ENCODE measurements at places on chromosomes 13 and 19.

DNA sequence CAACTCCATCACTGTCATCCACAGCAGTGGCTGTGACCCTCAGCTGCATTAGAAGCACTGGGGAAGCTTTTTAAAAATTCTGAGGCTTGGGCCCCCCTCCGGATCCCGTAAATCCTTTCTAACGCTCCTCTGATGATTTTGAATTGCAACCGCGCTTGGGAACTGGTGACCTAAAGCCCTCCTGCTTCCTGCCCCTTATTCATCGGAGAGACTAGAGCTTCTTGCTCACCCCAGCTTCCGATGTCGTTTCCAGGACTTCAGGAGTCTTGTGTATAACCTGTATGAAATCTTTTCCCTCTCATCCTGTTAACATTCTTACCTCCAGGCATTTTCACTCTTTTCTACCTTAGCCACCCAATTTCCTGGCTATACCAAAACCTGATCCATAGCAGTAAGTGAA is 14.8 kb downstream of the ZAR1L start:
- DNase-seq, result no peak

DNA sequence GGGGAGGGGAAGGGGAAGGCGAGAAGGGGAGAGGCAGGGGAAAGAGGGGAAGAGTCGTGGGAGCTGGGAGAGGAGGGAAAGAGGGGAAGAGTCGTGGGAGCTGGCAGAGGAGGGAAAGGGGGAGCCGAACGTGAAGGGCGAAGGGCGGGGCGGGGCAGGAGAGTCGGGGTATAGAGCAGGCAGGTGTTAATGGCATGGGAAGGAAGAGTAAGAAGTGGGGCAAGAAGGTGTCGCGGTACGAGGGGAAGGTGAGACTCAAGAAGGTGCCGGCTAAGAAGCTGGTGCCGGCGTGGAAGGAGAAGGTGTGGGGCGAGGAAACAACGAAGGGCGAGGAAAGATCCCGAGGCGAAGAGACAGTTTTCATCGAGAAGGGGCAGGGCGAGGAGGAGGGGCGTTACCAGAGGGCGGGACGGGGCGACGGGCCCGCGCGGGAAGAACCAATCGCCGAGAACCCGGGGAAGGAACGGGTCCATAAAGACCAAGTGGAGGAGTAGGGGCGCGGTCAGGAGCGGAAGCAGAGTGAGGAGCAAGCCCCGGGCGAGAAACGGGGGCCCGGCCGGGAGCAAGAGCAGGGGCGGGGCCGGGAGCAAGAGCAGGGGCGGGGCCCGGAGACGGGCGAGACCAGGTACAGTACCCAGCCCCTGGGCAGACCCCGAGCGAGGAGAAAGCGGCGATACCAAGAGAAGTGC is 463 bp downstream of the CATSPERG start:
- peak; percentile 96 for DNase-seq

- no peak for DNase-seq
Measured at GRCh38 chr13:102779436-102780159, 6.0 kb upstream of the TEX30 start.

DNA sequence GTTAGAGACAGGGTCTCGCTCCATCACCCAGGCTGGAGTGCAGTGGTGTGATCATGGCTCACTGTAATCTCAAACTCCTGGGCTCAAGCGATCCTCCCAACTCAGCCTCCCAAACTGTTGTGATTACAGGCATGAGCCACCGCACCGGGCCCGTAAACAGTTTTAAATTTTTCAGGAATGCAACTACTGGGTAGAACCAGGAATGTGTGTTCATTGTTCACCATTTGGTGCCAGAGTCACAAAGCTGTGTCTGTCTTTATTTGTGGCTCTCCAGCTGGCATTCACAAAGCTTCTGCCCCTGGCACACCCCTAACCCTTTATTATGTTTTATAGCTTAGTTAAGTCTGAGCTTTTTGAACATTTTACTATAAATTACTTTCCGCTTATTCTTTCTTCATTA is 19.8 kb upstream of the ACP7 start:
- DNase-seq, result no peak

GRCh38 chr13:24684600-24684998 is 4.4 kb downstream of the ATP12A start:
- DNase-seq, result no peak

DNA sequence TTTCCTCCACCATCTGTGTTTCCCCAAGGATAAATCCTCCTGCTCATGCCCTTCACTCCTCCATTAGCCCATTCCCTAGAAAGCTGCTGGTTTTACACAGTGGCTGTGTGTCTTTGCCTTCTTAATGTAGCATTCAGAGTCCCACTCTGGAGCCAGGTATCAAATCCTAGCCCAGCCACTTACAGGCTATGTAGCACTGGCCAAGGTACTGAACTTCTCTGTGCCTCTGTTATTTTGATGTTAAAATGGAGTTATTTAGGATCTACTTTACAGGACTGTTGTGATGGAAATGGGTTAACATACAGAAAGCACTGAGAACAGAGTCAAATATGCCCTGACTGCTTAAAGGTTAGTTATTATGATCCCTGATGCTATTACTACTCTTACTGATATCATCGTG is 1.5 kb upstream of the ZSCAN4 start:
- DNase-seq, result no peak

DNA sequence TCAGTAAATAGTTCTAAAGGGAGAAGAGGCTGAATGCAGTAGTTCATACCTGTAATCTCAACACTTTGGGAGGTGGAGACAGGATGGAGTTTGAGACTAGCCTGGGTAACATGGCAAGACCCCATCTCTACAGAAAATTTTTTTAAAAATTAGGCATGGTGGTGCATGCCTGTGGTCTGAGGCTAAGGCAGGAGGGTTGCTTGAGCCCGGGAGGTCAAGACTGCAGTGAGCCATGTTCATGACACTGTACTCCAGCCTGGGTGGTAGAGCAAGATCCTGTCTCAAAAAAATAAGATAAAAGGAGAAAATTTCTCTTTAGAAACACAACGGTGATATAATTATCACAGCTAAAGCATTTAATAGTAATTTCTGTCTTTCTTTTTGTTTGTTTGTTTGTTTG is 57.1 kb downstream of the SIPA1L3 start:
- no peak for DNase-seq

GRCh38 chr19:49718511-49718910 is 27.6 kb downstream of the CPT1C start:
- DNase-seq, result no peak

- DNase-seq, result no peak
Measured at GRCh38 chr13:79439275-79439674, 33.2 kb upstream of the RBM26 start.

- DNase-seq, result no peak
Measured at GRCh38 chr19:30204721-30205120, 167.5 kb upstream of the ZNF536 start.

GRCh38 chr19:15871570-15871969 is 26.3 kb downstream of the CYP4F2 start:
- DNase-seq, result no peak

DNA sequence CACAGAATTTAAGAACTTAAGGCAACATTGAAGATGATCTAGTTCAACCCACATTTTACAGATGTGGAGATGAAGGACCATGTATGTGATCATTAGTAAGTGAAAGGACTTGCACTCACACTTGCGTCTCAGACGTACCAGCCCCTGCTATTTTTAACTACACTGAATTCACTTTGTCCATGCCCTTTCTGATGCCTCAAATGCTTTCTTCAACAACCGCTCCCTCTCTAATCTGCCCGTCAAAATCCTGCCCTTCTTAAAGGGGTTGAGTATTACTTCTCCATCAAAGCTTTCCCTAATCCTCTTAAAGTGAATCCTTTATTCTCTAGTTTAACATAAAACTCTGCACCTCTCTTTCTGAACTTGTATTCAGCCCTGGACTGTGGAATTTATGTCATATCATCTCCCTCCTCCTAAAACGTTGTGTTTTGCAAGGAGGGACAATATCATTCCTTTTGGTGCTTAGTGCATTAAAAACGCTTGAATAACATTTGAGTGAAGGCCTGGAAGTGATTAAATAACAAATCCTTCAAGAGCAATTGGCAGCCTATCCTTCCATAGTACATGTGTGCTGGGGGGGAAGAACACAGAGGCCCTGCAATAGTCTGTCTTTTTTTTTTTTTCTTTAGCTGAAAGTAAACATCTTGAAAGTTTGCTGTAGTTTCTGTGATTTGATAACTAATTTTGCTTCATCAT is 493.3 kb downstream of the LMO7 start:
- no peak for DNase-seq

DNA sequence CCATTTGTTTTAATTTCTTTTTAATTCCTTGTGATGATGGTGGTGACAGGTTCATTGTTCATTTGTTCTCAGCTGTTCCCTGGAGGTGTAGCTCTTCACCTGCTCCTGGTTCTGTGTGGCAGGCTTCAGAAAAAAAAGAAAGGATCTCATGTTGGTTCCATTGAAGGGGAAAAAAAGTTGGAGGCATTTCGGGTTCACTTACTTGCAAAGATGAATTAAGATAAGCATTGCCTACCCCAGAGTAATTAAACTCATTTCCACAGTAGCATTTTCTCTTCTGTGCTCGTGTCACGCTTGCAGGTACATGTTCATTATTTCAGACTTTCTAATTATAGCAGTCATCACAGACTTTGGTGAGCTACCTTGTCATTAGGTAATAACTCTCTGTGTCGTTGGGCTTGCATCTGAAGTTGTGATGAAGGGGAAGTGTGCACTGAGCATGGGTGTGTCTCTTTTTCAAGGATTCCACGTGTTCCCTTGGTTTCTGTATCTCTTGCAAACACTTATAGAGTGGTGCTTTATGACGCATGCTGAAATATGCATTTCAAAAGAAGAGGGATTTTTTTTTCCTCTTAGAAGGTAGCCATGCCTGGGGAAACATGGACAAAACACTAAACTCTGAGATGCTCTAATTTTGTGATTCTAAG is 69.1 kb downstream of the MTUS2 start:
- no peak for DNase-seq

GRCh38 chr19:17615889-17616685 is 60.6 kb downstream of the COLGALT1 start:
- DNase-seq, result no peak

GRCh38 chr13:91417660-91418325 is 19.4 kb downstream of the GPC5 start:
- DNase-seq, result no peak

GRCh38 chr19:46353730-46354528 is 7.0 kb downstream of the PPP5C start:
- DNase-seq, result no peak

GRCh38 chr19:19662344-19662743 is 1.1 kb downstream of the ATP13A1 start:
- DNase-seq, result no peak

DNA sequence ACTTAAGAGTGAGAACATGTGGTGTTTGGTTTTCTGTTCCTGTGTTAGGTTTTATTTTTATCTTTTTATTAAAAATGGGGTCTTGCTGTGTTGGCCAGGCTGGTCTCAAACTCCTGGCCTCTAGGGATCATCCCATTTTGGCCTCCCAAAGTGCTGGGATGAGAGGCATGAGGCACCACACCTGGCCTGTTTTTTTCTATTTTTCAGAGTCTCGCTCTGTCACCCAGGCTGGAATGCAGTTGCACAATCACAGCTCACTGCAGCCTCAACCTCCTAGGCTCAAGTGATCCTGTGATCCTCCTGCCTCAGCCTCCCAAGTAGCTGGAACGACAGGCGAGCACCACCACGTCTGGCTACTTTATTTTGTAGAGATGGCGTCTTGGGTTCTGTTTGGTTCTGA is 7.6 kb downstream of the ZNF574 start:
- no peak for DNase-seq

DNA sequence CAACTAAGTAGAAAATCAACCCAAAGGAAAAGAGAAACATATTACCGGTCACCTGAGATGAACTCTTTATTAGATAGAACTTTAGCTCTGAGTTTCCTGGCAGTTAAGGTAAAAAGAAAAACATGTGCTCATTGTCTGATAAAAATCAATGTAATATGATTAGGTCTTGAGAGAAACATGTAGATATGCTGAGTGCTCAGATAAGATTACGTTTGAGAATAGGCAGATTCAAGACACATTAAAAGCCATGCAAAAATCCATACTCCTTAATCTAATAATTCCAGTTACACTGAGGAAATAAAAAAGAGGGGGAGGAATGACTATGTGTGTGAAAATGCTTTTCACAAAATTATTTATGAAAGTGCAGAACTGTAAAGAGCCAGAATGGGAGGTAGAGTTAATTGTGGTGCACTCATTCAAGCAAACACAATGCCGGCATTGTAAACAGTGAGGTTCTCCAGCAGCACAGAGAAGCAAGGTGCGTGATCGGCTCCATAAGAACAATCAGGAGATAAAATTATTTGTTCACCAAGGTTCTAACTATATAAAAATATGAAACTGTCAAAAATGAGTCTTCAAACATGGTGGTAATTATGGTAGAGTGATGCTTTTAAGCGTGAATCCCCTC is 88.8 kb downstream of the MBNL2 start:
- no peak for DNase-seq

DNA sequence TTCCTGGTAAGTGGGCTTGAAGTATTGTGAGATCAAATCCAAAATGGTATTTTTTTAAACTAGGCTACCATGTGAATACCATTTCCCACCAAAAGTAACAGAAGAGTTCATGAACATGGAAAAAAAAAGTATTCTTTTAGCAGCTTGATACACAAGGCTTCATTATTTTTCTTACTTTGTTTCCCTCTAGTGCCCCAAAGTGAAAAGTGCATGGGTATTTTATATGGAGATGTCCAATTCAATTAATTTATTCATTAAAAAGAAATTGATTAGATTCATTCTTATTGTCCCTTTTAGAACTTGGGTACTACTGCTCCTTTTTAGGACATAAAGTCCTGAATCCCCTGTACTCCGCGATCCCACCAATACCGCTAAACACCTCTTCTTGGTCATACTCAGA is 28.6 kb upstream of the SCEL start:
- DNase-seq, result no peak

- DNase-seq, result no peak
Measured at GRCh38 chr13:26112843-26113242, 61.0 kb upstream of the SHISA2 start.

- no peak for DNase-seq
Measured at GRCh38 chr13:112545856-112546255, 42.1 kb downstream of the TUBGCP3 start.

- no peak for DNase-seq
Measured at GRCh38 chr19:51652266-51652665, 5.6 kb upstream of the SIGLEC14 start.

DNA sequence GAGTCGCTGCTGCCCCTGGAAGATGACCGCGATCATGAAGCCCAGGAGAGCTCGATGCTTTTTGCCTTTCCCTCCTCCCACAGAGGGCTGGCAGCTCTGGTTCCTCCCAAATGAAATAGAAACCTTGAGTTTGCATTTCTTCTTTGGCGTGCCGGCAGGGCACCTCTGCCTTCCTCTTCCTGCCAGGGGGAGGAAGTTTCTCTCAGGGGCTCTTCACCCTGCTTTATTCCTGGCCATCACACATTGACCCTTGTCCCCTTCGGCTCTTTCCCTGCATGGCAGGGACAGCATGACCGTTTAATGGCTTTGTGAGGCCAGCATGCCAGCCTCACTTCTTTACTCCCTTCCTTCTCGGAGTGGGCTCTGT is 47.9 kb downstream of the ACTN4 start:
- no peak for DNase-seq

DNA sequence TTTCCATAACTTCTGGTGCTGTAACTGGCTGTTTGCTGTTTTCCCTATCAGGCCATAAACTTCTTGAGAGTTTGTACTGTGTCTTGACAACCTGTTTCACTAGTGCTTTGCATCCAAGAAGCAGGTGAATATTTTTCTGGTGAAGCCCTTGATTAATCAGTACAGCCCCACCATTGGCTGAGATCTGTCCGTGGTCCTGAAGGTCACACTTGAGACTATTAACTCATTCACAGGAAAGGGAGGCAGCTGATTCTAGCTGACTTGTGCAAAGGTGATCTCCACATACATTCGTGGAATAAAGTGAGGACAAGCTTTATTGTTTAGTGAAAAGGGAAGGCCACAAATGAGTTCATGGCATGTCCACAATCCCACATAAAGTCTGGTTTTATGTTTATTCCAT is 61.4 kb upstream of the ZNF835 start:
- DNase-seq, result no peak

All from left ventricle myocardium inferior (tissue), 1 donor.